NCI-H1694 treated with DMSO at 0.1 percent for 48 hours (cell line): ENCODE measurements at places on chromosomes 3 and 15.
A peak's percentile ranks its signal among the peaks of the same experiment; 100 is the strongest.

GRCh38 chr3:194023501-194024280 lies 112.3 kb upstream of the HES1 start:
- peak; percentile 92 for DNase-seq

- DNase-seq, result no peak
Measured at GRCh38 chr3:55197021-55197420, 269.2 kb upstream of the LRTM1 start.

DNA sequence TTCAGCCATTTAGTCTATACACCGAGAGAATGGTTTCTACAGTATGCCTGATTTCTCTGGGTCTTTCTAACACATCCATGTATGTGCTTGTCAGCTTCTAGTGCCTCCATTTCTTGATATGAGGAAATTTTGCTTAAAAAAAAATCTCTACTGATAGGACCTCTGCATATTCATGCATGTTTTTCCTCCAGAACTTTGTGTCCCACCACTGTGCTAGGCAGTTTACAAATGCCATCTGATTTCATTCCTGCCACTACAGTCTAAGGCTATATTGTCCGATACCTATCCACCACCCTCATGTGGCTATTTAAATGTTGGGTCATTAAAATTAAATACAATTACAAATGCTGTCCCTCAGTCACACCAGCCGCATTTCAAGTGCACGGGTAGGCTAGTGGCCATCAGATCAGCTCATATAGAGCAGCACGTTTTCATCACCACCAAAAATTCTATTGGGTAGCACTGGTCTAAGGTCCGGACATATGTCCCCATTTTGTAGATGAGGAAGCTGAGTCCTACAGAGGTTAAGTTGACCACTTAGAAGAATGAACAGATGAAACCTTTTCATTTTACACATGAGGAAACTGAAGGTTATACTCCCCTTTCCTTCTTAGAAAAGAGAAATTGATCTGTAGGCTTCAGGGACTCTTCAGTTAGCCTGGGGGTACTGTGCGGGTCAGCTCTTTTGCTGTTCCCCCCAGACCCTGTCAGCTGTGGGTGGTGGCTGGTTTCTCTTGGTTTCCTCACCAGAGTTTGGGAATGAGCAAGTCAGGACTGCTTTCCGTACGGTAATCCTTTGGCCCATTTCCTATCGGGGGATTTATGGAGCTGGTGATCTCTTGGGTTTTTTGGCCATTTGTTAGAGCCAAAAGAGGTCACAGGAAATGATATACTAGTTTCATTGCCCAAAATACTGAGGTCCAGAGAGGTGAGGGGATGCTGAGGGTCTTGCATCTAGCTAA lies 56.5 kb downstream of the SMAD3 start:
- DNase-seq, result no peak

DNA sequence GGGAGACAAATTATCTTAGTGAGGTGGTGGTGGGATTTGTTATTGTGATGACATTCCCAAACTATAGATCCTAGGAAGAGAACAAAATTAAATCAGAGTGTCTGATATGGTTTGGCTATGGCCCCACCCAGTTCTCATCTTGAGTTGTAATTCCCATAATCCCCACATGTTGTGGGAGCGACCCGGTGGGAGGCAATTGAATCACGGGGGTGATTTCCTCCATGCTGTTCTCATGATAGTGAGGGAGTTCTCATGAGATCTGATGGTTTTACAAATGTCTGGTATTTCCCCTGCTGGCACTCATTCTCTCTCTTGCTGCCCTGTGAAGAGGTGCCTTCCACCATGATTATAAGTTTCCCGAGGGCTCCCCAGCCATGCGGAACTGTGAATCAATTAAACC lies 62.0 kb downstream of the RPL22L1 start:
- DNase-seq, result no peak

DNA sequence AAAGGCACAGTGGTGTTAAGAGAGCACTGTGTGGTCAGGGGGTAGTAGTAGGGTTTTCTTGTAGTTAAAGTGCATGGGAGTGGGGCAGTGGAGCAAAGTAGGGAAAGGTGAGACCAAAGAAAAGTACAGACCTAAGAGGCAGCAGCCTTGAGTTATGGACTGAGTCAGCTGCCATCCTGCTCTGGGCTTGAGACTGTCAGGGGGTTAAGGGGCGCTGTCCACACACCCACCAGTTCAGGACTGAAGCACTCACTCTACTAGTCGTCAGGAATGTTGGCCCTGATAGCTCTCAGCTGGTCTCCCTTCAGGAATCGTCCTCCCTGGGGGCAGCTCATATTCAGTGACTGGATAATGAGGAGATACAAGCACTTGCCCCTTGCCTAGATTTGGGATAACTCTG lies 7.9 kb downstream of the CCR4 start:
- no peak for DNase-seq

DNA sequence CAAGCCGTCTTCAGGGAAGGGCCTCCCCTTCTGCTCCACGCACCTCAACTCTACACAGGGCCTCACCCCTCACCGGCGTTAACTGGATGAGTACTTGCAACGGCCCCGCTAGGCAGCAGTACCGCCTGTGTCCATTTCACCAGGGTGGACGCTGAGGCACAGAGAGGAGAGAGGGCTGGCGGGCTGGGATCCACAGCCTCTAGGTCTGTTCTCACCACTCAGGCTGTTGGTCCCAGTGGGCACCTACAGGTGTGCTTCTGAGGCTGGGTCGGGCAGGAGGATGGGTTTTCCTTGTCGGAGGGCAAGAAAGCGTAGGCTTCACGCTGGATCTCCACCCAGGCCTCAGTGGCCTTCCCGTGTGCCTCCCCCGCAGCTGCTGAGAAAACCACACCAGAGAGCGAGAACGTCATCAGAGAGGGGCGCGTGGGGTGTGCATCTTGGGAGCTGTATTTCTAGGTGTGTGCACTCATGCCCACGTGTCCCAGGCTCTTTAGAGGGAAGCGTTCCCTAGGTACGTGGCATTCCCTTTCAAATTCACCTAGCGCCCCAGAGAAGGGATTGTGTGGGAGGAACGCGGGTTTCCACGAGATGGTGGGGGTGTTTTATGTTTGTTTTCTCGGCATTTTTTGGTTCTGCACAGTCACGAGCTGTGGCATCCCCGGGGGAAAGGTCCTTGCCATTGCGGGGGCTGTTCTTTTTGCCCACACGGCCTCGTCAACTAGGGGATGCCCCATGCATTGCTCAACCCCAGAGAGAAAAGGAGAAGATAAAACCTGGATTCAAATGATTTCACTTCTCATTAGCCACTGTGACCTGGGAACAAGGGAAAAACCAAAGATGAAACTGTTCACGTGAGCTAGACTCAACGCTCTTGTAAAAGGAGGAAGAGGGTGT lies 67.7 kb downstream of the MGLL start:
- no peak for DNase-seq

- DNase-seq, result no peak
Measured at GRCh38 chr3:100081311-100081710, 33.0 kb downstream of the FILIP1L start.

GRCh38 chr15:72113347-72114031 lies 4.5 kb downstream of the MYO9A start:
- no peak for DNase-seq

- DNase-seq, result no peak
Measured at GRCh38 chr3:28502397-28502937, 153.8 kb upstream of the AZI2 start.

DNA sequence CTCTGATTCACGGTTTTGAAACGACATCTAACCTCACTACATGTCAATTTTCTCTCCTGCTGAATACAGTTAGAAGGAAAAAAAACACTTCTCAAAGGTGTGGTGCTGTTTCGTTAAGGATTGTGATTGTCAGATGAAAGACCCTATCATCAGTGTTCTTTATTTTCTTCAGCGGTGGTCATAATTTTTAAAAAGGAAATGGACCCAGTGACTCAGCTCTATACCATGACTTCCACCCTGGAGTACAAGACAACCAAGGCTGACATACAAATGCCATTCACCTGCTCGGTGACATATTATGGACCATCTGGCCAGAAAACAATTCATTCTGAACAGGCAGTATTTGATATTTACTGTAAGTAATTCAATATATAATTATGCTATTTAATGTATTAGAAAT lies 167.8 kb downstream of the ALCAM start:
- no peak for DNase-seq

DNA sequence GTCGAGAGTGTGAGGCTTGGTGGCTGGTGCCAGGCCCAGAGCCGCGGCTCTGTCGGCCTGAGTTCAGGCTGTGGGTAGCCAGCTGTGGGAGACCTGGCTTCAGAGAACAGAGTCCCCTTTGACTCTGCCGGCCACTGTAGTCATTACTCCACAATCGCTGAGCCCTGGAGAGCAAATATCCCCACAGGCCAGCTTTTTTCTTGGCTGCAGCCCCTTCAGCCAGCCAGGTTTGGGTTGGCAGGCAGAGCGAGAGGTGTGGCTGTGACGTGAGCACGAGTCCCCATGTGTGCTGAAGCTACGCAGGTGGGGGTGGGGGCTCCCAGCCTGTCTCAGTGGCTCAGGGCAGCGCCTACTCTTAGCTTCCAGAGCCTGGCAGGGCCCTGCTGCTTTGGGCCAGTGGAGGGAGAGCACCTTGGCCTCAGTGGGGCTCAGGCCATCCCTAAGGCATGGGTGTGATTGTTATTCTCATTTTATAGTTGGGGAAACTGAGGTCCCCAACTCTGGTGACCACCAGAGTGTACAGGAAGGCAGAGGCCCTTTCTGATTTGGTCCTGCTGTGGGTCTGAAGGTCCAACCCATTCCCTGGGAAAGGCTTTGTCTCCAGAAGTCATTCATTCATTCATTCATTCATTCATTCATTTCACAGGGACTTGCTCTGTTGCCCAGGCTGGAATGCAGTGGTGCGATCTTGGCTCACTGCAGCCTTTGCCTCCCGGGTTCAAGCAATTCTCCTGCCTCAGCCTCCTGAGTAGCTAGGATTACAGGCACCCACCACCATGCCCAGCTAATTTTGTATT lies 45.7 kb upstream of the LCTL start:
- no peak for DNase-seq

GRCh38 chr15:48865370-48866079 lies 12.4 kb upstream of the EID1 start:
- no peak for DNase-seq

- no peak for DNase-seq
Measured at GRCh38 chr3:10002951-10003350, 16.3 kb upstream of the EMC3 start.

- peak; percentile 29 for DNase-seq
Measured at GRCh38 chr15:90001062-90001682, at the start of gene ZNF710. TSS of gene ZNF710 (plus strand) at chr15:90001324. CDS start at chr15:90067138, 65,814 bp downstream.

GRCh38 chr3:191066669-191067068 lies 132.4 kb upstream of the OSTN start:
- DNase-seq, result no peak

DNA sequence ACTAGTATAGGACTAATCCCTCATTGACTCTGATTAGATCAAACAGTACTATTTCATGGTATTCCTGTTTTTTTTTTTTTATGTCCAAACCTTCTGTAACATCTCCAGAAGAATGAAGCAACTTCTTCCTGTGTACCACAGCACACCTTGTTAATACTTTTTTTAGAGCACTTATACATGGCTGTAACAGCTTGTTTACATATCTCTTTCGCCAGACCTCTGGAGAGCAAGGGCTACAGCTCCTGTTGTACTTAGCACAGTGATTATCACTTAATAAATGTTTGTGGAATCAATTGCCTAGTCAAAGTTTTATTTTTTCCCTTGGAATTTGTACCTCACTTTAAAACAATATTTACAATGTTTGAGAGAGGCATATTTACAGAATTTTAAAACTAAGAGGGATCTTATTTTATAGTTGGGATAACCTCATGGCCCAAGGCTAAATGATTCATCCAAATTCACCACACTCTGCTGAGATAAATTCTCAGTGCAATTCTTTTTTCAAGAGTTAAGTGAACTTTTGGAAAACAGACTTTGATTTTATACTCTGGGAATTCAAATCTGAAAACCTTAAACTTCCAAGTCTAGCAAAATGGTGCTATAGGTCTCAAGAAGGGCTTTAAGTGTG lies 9.2 kb upstream of the GATM start:
- no peak for DNase-seq

DNA sequence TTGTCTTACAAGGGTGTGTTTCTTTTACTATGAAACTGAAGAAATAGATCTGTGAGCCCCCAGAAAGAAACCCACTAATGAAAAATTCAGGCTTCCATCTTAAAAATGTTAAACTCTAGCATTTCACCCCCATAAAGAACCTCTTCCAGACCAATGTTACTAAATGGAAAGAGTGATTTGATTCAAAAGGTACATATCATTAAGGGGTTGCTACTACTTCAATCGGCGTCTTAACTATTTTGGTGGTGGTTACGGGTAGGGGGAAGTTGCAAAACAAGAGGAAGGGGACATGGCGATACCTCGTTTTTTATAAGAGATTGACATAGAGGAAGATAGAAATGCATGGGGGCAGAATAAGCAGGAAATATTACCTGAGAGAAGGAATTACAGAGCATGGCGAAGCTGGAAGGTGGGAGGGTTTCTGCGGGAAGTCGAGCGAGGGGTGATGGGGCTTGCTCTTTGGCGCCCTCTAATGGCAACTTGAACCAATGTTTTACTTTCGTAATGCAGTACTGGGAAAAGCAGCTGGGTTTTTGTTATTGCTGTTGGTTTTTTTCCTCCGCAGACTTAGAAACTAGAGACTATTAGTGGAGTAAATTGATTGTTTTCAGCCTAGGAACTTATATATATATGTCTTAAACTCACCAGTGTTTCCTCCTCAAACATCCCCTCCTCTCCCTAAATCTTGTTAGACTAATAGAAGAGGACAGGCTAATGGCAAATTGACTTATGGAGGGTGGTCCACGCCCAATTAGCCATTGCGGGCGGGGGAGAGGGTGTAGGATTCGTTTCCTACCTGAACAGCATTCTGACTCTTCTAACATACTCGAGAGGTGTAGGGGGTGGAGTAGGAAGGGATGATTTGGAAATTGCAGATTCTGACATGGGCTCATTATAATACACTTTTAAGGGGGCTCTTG lies 11.3 kb upstream of the SOX2 start:
- DNase-seq, result peak; percentile 78

DNA sequence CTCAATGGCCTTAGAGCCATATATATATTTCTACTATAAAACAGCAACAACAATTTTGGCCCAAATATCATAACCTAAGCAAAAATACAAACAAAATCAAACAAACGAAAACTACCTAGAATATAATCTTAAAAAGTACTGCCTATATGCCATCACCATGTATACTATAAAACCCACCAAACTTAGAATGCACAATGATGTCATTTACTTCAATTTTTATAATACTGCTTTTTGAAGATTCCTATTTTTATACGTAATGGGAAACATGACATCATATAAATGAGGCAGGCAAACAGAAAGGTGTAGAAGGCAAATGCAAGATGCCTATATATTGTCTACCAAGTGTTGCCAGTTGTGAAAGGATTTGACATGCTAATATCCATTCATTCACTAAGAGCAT lies 302.3 kb downstream of the TIGIT start:
- DNase-seq, result no peak
